Fibroblast of gingiva (primary cell): ENCODE measurements at places on chromosomes 3 and 15.

DNA sequence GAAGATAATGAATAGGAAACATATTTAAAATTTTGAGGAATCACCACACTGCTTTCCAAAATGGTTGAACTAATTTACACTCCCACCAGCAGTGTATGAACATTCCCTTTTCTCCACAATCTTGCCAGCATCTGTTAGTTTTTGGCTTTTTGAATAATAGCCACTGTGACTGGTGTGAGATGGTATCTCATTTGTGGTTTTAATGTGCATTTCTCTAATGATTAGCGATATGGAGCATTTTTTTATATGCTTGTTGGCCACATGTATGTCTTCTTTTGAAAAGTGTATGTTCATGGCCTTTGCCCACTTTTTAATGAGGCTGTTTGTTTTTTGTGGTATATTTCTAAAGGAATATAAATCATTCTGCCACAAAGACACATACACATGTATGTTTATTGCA lies 166.3 kb downstream of the NECTIN3 start:
- no peak for DNase-seq

GRCh38 chr3:38152609-38153008 lies 12.7 kb upstream of the OXSR1 start:
- no peak for DNase-seq

DNA sequence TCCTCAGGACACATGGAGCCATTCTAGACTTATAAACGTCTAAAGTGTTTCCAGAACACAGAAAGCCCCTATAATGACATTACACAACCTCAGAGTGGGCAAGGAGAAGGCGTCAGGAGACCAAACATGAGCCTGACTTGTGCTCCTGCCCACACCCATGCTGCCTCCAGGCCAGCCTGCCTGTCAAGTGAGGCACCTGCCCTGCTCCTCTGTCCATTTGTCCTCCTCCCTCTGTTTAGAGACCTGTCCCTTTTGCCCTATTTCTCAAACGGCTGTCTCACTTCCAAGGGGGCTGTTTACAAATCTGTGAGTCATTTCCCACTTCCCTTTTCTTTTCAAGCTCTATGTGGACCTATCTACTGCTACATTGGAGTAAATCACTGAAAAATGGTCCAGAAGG lies 21.0 kb downstream of the ZDHHC3 start:
- peak; percentile 34 for DNase-seq

GRCh38 chr15:41992151-41992802 lies 19.9 kb upstream of the EHD4 start:
- no peak for DNase-seq

DNA sequence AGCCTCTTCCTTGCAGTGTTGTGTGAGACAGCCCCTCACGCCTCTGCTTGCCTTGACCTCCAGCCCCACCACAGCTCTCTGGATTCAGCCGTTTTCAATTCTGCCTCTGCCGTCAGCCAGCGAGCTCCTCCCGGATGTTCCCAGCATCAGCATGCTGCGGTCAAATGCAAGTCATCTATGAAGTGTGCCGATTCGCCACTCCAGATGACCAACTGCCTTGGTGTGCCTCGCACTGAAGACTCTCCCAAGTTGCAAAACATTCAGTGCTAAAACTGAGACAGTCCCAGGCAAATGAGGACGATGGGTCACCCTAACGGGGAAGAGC lies 30.6 kb upstream of the RASA2 start:
- peak; percentile 84 for DNase-seq

- no peak for DNase-seq
Measured at GRCh38 chr3:193400304-193400703, 21.8 kb upstream of the ATP13A5 start.

DNA sequence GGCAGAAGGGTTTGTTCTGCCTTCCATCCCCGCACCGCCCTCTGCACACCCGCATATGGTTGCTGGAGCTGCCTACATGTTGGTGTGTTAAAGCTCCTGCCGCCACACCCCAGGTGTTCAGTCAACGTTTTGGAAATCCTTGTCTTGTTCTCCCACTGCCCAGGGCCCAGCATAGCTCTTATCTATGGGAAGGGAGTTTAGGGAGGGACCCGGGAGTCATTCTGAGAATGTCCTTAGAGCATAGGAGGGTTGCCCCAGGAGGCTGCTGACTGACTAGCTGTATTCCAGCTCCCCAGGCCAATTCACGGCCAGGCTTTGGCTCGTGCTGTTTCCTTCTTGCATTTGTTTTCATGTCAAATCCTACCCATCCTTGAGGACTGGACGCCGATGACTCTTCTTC lies 46.8 kb downstream of the MAGEF1 start:
- no peak for DNase-seq

DNA sequence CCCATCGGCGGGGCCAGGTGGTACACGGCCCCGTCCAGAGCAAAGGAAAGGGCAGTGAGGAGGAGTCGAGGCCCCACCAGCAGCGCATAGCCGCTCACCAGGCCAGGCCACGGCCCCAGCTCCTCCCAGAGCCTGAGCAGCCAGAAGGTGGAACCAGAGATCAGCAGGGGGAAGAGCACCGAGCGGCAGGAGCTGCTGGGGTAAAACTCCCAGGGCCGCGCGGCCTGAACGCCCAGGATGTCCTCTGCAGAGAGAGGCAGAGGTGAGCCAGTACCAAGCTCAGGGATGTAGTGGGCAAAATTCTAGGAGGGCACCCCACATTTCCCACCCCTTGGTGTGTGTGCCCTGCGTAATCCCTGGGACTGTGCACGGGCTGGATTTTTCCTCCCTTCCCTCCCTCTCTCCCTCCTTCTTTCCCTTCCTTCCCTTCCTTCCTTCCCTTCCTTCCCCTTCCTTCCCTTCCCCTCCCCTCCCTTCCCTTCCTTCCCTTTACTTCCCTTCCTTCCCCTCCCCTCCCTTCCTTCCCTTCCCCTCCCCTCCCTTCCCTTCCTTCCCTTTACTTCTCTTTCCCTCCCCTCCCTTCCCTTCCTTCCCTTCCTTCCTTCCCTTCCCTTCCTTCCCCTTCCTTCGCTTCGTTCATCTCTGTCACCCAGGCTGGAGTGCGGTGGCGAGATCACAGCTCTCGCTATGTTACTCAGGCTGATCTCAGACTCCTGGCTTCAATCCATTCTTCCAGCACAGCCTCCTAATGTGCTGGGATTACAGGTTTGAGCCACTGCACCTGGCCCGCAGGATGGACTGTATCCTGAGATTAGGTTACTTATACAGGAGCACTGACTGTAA lies 6.3 kb upstream of the NCBP2 start:
- DNase-seq = no peak

DNA sequence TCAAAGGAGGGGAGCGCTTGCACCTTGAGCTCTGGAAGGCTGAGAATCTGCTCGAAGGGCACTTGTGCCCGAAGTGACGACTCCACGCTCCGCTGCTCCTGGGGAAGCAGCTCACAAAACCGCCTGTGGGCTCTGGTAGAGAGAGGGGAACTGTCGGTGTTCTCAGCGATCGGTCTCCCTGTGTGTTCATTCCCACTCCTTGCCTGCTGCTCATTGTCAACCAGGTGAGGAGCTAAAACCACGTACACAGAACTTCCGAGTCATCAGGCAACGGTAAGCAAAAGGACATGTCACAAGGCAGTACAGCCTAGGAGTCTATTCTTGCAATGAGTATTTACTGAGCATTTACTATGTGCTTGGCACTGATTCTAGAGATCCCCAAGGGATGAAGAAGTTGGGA lies 1.5 kb downstream of the CIB1 start:
- no peak for DNase-seq

DNA sequence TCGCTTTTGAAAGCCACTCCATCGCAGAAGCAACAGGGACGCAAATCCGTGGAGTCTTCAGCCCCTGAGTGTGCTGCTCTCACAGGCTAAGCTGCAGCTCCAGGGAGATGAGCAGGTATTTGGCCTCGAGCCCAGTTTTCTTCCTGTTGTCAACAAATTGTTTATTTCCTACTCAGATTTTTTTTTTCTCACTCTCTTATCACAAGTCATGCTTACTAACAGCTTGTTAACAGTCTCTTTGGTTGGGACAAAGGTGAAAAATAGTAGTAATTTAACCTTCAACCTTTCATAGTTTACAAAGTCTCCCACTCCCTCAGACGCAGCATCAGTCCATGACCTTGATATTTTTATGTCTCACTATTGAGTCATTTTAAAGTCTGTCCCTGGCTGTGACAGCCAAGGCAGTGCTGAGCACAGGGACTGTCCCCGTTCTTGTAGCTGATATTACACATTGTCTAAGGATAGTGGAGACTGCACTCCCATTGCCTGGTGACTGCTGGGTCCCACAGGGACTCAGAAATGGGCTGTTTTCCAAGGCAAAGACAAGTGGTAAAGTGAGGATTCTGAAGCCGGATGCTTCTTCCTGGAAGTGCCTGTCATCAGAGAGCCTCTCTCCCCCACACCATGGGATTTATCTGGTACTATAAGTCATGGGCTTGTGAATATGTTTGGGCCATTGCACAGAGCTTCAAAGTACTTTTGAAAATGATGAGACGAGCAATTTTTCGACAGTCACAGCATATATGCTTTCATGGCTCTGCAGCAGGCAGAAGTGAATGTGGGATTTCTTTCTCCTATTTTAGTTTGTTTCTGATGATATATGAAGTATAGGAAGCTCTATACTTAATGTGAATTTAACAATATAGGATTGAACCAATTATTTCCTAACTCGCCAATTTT lies 59.8 kb upstream of the UNC13C start:
- no peak for DNase-seq
